Stimulated activated CD8-positive, alpha-beta memory T cell treated with anti-CD3 and anti-CD28 coated beads, Interleukin-2, amount 100 ng/mL, for 1 hour (primary cell): ENCODE measurements at places on chromosomes 5 and 9.
A peak's percentile ranks its signal among the peaks of the same experiment; 100 is the strongest.

DNA sequence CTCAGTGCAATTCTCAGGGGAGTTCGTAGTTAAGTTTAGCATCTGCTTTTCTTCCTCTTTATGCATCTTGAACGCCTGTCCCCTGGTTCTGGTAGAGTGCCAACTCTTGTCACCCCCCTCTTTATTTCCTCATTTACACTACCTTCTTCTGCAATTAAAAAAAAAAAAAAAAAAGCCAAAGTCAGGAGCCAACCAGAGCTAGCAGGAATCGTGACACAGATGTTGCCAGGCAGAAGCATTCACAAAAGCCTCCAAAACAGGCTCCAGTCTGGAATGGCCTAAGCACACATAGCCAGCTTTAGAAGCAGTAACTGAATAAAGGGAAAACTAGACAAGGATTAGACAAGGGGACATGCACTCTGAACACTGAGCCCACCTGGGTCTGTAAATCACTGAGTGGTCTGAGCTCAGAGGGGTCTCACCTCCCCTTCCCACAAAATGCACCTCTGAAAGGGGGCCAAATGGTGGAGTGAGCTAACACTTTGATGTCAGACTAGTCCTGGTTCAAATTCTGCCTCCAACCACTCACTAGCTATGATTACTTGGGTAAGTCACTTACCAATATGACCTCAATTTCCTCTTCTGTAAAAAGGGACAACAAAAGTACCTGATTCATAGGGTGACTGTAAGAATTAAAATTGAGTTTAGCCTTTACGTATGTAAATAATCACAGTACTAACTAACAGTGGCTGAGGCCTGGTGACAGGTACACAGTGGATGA, 2.0 kb downstream of the CD74 start:
- peak; percentile 27 for DNase-seq

DNA sequence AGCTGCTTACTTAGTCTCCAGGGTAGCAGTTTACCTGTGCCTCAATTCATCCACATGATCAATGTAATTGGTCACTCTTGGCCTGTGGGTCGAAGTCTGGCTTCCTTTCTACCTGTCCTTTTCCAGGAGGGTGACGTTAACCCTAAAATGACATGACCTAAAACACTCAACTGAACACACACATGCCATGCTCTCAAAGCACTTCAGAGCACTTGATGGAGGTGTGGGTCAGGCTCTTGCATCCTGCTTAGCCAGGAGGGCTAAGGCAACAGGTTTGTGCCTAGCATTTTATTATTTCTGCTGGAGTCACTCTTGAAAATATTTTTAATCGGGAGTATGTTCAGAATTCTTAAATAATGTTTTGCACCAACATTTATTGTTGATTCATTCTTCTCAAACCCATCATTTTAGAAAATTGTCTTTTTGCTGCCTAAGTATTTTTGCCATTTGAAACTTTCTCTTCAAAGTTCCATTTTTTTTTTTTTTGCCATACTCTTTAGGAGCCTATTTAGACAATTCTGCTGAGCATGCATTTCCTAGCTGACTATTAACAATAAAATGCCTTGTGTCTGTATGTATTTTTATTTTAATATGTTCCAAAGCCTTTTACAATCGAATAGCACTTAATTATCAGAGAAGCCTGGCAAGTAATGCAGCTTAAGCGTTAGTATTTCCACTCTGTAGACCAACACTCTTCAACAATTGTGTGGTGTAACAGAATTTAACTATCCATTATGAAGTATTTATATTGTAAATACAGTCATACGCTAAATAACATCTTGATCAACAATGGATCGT, 59.1 kb downstream of the ATP10B start:
- DNase-seq: no peak

DNA sequence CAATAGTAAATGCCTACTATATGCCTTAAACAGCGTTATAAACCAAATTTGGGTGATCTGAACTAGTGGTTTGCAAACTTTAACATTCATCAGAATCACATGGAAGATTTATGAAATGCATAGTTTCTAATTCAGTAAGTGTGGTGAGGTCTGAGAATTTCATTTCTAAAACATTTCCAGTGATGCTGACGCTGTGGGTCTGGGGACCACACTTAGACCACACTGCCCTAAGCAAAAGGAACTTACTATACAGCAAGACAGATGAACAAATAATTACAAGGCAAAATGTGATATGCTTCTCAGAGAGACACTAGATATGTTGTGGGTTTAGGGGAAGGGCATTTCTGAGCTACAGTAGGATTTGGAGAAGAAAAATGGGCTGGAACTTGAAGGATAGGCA, 72.6 kb downstream of the OXCT1 start:
- DNase-seq: no peak

- DNase-seq: no peak
Measured at GRCh38 chr9:34197756-34198711, 19.2 kb downstream of the UBAP1 start.

GRCh38 chr5:59001154-59001553, 418.3 kb downstream of the RAB3C start:
- no peak for DNase-seq

DNA sequence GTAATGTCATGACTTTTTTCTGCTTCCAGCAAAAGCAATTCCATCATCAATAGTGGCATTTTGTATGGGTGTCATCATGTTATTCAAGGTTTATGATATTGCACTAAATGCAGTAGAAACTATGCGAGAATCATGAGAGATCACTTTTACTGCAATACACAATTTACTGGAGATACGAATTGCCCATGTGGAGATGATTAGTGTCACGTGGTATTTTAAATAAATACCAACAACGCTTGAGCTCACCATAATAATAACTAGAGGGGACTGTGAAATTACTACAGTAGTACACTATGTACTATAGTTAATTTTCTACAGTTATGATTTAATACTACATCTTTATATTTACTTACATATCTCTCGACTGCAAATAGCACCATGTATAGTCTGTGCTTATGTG, 49.7 kb downstream of the FAM174A start:
- DNase-seq: no peak

- no peak for DNase-seq
Measured at GRCh38 chr5:133249593-133249992, 197.8 kb downstream of the HSPA4 start.

GRCh38 chr5:115330830-115331229, 34.4 kb upstream of the CCDC112 start:
- no peak for DNase-seq

GRCh38 chr9:79764374-79764773, 192.6 kb downstream of the TLE4 start:
- DNase-seq: no peak

- no peak for DNase-seq
Measured at GRCh38 chr5:66744040-66744439, 147.8 kb downstream of the MAST4 start.

- DNase-seq: no peak
Measured at GRCh38 chr5:2143646-2144353, 261.1 kb upstream of the IRX4 start.

- no peak for DNase-seq
Measured at GRCh38 chr5:43154469-43154868, 33.8 kb downstream of the ZNF131 start.

DNA sequence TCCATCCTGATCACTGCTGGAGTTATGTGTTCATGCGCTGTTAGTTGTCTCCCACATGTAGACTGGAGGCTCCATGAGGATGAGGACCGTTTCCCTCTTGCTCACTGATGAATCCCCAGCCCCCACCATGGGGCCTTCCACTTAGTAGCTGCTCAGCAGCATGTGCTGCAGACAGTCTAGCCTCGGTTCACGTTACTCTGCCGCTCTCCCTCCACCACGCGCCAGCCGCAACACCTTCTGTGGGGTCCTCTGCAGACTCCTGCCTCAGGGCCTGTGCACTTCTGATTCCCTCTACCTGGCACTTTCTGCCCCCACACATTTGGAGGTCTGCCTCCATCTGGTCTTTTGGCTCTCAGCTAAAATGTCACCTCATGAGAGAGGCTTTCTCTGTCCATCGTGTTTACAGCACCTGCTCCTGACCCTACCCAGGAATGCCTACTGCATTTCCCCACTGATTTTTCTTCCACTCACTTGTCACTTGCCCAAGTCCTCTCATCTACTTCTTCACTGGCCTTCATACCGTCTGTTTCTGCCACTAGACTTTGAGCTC, 36.3 kb downstream of the STK10 start:
- no peak for DNase-seq

DNA sequence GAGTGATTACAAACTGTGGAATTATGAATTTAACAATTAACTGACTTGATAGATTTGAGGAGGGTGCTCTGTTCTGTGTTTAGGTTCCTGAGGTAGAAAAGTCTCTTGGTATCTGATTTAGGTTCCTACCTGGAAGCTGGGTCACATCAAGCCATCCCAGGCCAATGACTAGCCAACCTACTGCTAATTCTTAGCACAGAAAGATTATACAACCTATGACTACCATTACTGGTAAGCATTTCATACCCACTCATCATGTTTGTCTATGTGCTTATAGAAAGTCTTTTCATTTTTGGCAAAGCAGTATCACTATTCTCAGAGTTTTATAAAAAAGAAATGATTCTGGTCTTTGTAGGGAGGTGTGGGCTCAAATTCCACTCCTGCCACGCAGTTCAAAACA, 49.7 kb downstream of the GNAQ start:
- no peak for DNase-seq

GRCh38 chr9:127876764-127877562, 512 bp downstream of the AK1 start:
- DNase-seq: no peak

- DNase-seq: no peak
Measured at GRCh38 chr9:75964427-75964826, 74.0 kb downstream of the PCSK5 start.

GRCh38 chr9:116933251-116933650, 246.1 kb downstream of the TRIM32 start:
- no peak for DNase-seq

- DNase-seq: no peak
Measured at GRCh38 chr5:57042524-57042931, 90.6 kb upstream of the MIER3 start.

GRCh38 chr9:20353524-20353923, 268.8 kb downstream of the MLLT3 start:
- no peak for DNase-seq

- no peak for DNase-seq
Measured at GRCh38 chr9:130383350-130383715, 61.4 kb upstream of the ASS1 start.

- DNase-seq: no peak
Measured at GRCh38 chr5:61673007-61673735, 341.1 kb downstream of the ZSWIM6 start.

DNA sequence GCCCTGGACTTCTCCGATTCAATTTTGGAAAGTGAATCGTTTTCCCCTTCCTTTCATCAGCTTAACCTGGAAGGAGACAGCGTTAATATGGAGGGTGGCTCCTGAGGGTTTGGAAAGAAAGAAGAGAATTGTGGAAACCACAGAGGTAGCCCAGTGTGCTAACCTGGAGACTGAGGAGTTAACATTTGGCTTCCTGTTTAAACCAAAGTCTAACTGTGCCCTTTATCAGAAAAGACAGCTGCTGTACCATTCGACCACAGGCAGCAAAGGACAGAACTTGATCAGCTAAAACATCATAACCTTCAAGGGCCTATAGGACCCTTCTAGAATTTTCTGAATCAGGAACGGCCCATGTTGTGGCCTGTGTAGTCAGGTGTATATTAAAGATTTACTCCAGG, 735 bp downstream of the IDNK start:
- DNase-seq: no peak

GRCh38 chr5:125286271-125286670, 539.8 kb upstream of the ZNF608 start:
- no peak for DNase-seq

DNA sequence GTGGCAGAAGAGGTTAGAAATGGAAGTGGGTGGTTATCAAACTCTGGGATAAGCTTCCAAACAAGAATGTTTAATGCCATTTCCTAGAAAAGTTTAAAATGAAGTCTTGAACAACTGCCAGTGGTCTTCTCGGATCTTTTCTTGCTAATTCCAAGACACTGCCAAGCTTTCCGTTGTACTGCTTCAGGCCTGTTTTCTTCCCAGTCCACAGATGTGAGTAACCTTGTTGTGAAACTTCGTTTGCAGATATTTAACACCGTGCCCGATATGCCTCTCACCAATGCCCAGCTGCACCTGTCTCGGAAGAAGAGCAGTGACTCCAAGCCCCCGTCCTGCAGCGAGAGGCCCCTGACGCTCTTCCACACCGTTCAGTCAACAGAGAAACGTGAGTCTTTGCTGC, 269.8 kb downstream of the NR3C1 start:
- DNase-seq: no peak

DNA sequence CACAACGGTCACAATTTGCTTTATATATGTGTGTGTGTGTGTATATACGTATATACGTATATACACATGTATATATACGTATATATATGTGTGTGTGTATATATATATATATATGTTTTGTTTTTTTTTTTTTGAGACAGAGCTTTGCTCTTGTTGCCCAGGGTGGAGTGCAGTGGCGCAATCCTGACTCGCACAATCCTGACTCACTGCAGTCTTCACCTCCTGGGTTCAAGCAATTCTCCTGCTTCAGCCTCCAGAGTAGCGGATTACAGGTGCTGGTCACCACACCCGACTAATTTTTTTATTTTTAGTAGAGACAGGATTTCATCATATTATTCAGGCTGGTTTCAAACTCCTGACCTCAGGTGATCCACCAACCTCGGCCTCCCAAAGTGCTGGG, 3.1 kb downstream of the RNF38 start:
- no peak for DNase-seq

DNA sequence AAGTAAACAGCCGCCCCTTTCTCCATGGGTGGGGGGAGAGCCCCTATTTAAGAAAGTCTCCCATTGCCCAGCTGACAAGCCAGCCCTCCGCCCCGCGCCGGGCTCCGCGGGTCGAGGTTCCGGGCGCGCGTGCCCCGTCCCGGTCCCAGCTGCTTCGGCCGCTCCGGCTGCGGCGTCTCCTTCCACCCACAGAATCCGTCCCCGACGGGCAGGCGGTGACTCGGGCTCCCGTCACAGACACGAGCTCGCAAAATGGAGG, 223 bp downstream of the NR3C1 start:
- no peak for DNase-seq

GRCh38 chr9:37295796-37296195, 126.7 kb upstream of the GRHPR start:
- no peak for DNase-seq

DNA sequence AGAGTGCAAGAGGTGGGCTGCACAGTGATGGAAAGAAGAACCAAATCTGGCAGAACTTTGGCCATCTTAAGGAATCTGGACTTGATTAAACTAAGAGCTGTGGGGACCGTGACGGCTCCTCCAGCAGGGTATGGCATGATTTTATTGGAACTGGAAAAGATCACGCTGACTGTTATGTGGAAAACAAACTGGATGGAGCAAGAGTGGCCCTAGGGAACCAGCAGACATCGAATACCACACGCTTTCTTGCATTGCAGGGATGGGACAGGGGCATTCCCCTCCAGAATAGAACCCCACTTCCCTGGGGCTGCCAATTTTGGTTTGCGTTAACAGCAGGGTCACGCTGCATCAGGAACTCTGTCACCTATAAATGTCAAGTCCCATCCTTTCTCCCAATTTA, 38.8 kb downstream of the INSYN2B start:
- DNase-seq: no peak
